ENCODE measurements at places on chromosomes 3 and 15. TPM values are rescaled to one million over a fixed set of nuclear protein-coding genes. Genes with fewer than 3 reads are reported as not detected.

DNA sequence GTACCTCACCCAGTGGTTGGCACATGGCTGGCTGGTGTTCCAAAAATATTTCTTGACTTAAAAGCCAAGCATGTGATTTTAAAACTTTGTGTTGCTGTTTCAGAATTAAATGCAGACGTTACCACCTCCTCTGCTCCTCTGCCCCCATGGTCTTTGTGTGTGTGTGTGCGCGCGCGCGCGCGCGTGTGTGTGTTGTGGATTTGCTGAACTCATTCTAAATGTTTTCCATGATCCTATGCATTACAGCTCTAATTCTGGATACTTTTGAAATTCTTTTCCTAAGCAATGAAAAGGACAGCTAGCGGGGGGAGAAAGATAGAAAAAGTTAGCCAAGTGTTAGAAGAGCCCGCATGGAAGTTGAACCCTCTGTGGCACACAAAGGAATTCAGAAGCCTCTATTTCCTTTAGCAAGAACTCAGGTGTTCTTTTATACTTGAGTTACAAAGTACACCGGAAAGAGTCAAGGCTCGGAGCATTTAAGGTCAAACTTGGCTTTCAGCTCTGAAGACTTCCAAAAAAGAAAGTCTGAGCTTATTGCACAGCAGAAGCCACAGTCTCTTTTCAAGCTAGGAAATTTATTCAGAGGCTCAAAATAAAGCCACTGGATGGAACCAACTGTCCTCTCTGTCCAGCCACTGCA is 350.5 kb upstream of the TBL1XR1 start:
- no peak for DNase-seq

Gene DYNLT2B
- polyA plus RNA-seq: 16.8 TPM

GRCh38 chr3:125019271-125019670 is 36.5 kb downstream of the HEG1 start:
- no peak for DNase-seq

- no peak for DNase-seq
Measured at GRCh38 chr15:42154212-42154941, 2.1 kb downstream of the PLA2G4F start.

Gene USP13
- polyA plus RNA-seq: 0.74 TPM

- DNase-seq: no peak
Measured at GRCh38 chr3:147906285-147906684, 497.1 kb downstream of the ZIC1 start.

Gene SCAP
- 47.9 TPM for polyA plus RNA-seq

- DNase-seq: no peak
Measured at GRCh38 chr15:69154078-69154477, 6.4 kb upstream of the GLCE start.

GRCh38 chr15:88249220-88249619 is 7.3 kb downstream of the NTRK3 start:
- DNase-seq: no peak

GRCh38 chr15:70625438-70625837 is 137.9 kb downstream of the UACA start:
- peak; percentile 8 for DNase-seq

DNA sequence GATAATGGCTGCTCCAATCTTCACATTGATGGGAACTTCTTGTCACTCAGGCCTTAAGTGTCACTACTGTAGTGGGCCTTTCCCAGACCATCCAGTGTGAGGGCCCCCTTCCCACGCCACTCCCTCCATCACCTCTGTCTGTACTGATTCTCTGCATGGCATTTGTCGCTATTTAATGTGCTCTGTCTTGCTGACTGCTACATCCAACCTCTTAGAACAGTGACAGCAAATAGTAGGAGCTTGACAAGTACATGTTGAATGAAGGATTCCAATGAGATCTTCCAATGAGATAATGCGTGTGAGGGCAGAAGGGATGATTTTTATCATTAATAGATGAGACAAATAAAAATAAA is 5.6 kb upstream of the CCR9 start:
- DNase-seq: no peak

Gene HTR3E
- not detected for polyA plus RNA-seq

DNA sequence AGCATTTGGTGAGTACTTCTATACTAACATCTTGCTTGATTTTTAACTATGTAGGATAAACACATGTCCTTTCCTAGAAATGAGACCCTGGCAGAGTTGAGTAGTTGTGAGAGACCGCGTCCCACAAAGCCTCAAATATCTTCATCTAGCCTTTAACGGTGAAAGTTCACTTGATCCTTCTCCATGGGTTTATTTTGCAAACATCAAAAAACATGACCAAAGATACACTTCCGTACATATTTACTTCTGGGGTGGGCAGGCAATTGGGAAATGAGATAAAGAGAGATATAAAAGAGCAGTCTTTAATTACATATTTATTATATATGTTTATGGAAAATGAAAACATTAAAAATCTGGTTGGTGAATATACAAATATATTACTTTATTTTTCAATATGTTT is 5.2 kb upstream of the KAT2B start:
- DNase-seq: no peak

Gene TRIM42
- polyA plus RNA-seq: not detected

GRCh38 chr15:81560405-81560804 is 186.4 kb upstream of the TMC3 start:
- no peak for DNase-seq

DNA sequence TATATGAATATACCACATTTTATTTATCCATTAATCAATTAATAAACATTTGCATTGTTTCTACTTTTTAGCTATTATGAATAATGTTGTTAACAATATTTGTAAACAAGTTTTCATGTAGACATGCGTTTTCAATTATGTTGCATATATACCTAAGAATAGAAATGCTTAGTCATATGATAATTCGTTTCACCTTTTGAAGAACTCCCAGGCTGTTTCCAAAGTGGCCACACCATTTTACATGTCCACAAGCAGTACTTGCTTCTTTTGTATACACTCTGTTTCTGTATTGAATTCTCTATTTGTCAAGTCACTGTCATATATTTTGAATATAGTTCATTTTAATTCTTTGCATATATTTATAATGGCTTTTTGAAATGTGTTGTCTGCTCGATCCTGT is 206.9 kb upstream of the ZBTB20 start:
- no peak for DNase-seq

DNA sequence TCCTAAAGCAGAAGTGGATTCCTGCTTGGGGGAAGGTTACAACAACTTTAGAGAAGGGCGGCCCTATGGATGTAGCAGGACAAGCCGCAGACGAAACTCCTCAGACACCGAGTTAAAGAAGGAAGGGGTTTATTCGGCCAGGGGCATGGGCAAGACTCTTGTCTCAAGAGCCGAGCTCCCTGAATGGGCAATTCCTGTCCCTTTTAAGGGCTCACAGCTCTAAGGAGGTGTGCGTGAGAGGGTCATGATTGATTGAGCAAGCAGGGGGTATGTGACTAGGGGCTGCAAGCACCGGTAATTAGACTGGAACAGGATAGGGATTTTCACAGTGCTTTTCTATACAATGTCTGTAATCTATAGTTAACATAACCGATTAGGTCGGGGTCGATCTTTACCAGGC is 879 bp upstream of the PDHB start:
- DNase-seq: no peak

GRCh38 chr3:139122612-139123011 is 77.9 kb upstream of the PRR23C start:
- DNase-seq: no peak

DNA sequence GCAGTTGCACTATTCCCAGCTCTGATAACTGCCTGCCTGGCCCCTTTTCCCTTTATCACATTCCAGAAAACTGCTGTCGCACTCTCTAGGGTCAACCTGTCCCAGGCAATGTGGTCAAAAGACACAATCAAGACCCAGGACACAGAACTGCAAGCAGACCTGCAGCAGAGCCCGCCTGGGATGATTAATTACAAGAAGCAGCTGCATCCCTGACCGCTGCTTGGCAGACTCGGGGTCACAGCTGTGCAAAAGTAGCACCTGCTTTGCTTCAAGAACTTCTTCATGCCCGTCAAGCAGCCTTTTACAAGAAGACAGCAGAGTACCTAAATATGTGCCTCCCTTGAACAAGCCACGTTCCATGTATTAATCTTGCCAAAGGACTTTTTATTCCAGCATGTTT is 120.0 kb upstream of the ST8SIA2 start:
- DNase-seq: no peak

GRCh38 chr15:74892931-74893330 is 3.1 kb downstream of the MPI start:
- no peak for DNase-seq

Gene SPESP1
- polyA plus RNA-seq: not detected

- DNase-seq: no peak
Measured at GRCh38 chr3:1263121-1263520, 170.3 kb downstream of the CNTN6 start.

Gene UNC45A
- 54.5 TPM for polyA plus RNA-seq

- no peak for DNase-seq
Measured at GRCh38 chr3:112377568-112378071, 44.7 kb downstream of the CD200 start.

Gene THPO
- polyA plus RNA-seq: 0.34 TPM

GRCh38 chr15:56653787-56654186 is 79.5 kb downstream of the ZNF280D start:
- DNase-seq: no peak

GRCh38 chr3:43298292-43298691 is 12.0 kb downstream of the SNRK start:
- no peak for DNase-seq

- DNase-seq: no peak
Measured at GRCh38 chr3:179266701-179267211, 15.8 kb upstream of the KCNMB3 start.

DNA sequence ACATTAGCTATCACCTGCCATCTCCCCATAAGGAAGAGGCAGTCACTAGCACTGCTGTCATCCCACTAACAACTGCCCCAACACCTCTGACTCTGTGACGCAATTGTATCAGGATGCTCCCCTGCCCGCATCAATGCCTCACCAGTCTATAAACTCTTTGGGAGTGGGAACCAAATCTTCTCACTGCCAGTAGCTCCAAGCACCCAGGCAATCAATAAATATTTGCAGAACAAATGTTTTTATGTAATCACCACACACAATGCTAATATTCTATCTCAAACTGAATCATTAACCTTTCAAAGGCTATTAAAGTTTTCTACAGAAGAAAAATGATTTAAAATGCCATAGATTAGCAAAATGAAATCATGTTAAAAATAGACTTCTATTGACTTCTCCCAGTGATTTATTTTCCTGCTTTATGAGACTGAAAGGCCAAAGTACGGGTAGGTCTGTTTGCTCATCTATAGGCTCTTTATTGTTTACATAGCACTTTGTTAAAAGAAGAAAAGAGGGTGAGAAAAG is 131.3 kb downstream of the PLD1 start:
- DNase-seq: no peak

GRCh38 chr15:63052077-63052841 is 9.7 kb downstream of the TPM1 start:
- no peak for DNase-seq

Gene TNFAIP8L3
- polyA plus RNA-seq: not detected

DNA sequence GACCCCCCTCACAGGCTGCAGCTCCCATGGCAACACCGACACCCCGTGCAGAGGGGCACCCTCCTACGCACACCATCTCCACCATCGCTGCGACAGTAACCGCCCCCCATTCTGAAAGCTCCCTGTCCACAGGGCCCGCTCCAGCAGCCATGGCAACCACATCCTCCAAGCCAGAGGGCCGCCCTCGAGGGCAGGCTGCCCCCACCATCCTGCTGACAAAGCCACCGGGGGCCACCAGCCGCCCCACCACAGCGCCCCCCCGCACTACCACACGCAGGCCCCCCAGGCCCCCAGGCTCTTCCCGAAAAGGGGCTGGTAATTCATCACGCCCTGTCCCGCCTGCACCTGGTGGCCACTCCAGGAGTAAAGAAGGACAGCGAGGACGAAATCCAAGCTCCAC is 19.9 kb upstream of the BFSP2 start:
- no peak for DNase-seq

DNA sequence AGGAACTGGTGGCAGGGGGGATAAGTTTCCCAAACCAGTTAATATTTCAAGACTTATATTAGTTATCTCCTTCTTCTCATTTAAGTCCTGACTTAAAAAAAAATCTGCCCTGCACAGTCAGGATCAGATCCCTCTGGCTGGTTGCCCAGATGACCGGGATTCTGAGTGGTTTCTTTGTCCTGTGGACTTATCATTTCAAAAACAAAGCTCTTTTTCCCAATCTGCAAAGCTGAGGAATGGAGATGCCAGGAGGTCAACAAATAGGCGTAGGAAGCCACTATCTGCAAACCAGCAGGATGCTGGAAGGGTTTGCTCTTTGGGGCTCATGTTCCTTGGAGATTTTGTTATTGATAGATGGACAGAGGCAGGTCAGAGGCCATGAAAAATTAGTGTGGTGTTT is 5.8 kb downstream of the C3orf20 start:
- DNase-seq: no peak

- no peak for DNase-seq
Measured at GRCh38 chr3:105835606-105836005, 33.2 kb downstream of the CBLB start.

DNA sequence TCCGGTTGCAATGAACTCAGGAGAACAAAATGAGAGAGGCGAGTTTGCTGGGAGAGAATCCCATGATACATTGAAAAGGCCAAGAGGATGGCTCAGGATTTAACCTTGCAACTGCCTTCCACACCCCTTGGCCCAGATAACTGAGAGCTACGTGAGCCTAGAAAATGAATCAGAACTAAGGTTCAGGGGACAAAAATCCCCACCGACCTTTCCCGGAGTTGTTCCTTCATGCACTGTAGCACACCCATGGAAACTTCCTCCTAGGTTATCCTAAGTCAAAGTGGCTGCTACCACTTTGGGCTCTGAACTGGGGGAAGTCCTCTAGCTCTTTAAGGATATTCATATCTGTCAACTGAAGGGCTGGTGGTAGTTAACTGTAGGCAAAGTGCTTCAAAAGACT is 58.3 kb upstream of the SLC4A7 start:
- no peak for DNase-seq

DNA sequence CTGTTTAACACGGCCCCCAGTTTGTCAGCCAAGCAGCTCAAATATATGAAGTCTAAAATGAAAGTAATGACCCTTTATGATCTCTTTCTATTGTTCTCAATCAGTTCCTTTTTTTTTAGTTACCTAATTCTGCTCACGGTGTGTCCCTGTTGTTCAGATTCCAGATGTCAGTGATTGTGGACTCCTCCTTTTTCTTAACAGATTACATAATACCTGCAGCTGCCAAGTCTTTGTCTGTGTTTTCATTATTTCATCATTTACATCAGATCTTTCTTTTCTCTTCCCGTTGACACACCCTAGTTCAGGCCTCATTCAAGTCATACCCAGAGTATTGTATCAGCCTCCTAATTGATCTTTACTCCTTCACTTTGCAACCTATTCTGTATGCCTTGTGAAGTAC is 56.1 kb upstream of the SKIL start:
- no peak for DNase-seq

DNA sequence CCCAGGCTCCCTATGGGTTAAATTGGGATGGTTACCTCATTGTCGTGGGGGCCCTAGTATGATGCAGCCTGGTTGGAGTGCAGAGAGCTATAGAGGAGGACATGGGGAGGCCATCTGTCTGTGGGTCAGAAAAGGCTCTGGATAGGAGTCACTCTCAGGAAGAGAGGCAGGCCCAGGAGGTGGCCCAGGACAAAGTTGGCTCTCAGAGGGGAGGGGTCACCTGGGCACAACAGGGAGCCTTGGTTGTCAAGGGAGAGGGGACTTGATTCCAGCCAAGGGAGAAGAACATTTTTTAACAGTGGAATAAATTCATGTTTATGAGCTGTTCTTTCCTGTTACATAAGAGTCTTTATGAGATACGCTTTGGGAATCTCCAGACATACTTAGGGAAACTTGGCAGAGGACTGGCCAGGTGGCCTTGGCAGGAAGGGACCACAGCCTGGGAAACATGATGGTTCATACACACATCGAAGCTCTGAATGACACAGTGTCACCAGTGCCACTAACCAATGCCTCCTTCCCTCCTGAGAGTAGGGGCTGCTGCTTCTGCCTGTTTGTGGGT is 27.5 kb upstream of the LCTL start:
- DNase-seq: no peak

GRCh38 chr3:37375184-37376127 is 201.1 kb upstream of the LRRFIP2 start:
- DNase-seq: no peak
